ENCODE measurements at places on chromosomes 2 and 18.
A peak's percentile ranks its signal among the peaks of the same experiment; 100 is the strongest.

- no peak for DNase-seq
Observed at GRCh38 chr2:64114063-64114911, 29.9 kb downstream of the PELI1 start.

DNA sequence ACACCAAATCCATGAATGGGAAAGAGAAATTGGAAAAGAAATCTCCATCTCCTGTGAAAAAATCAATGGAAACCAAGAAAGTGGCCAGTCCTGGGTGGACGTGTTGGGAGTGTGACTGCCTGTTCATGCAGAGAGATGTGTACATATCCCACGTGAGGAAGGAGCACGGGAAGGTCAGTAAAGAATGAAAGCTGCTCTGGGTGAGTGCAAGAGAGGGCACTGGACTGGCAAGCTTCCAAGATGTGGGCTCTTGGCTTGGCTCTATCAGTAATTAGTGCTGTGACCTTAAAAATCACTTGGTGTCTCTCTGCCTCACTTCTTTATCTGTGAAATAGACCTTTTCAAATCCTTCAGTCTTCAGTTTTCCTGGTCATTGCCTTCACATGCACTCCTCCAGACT, 89.0 kb downstream of the ZNF532 start:
- DNase-seq, result no peak

DNA sequence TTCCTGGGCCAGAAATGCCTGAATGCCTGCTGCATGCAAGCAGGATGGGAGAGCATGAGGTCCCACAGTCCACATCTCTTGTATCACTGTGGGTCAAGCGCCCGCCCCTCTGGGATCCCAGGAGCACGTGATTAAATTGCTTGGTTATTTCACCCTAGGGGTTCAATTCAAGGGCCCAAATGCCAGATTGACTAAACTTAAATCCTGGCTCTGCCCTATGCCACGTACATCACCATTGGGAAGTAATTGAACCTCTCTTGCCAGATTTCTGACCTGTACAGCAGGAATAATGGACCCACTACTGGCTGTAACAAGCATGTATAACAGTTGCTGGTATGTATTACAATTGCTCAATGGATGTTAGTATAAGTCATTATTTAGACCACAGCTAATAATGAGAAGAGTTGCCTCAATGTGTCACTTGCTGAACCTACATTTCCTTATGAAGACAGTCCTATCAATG, 19.9 kb downstream of the FHL2 start:
- no peak for DNase-seq

DNA sequence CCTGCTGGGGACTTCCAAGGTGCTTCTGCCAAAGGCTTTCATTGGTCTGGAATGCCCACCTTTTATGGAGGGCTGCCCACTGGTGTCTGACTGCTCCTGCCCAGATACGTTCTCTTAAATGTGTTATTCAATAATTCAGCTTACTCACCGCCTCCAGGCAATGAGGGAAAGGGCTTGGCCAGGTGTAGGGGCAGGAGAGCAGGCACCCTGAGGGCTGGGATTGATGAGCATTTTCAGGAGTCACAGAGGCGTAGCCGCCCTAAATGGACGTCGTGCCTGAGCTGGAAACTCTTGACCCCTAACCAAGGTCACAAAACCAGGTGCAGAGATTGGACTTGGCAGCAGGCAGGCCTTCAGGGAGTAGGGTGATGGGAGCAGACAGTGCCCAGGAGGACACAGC, 26.8 kb downstream of the MAL start:
- DNase-seq, result no peak

GRCh38 chr2:226554701-226555100, 244.9 kb downstream of the IRS1 start:
- no peak for DNase-seq

DNA sequence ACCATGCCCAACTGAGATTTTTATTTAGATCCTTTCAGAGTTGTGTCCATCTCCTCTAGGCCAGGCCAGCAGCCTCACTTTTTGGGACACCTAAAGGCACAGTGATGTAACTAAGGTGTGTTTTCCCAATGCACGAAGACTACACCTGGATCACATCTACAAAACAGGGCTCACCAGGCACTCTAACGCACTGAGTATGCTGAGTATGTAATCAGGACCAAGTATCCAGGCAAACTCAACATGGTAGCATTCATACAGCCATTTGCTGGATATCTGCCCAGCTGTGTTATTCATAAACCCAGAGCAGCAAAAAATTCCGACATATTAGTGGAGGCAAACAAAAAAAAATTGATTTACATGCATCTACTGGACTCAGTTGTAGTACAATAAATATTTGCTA, 33.8 kb downstream of the LPIN2 start:
- no peak for DNase-seq

- DNase-seq, result no peak
Observed at GRCh38 chr2:15563227-15564100, 2.3 kb upstream of the NBAS start.

- peak; percentile 77 for DNase-seq
Observed at GRCh38 chr2:71130152-71130904, at the start of the genes MCEE and MPHOSPH10. MCEE (minus strand) TSS chr2:71130229; CDS start chr2:71130219, 10 bp downstream. MPHOSPH10 (plus strand) TSS chr2:71130634; CDS start chr2:71130666, 32 bp downstream.

DNA sequence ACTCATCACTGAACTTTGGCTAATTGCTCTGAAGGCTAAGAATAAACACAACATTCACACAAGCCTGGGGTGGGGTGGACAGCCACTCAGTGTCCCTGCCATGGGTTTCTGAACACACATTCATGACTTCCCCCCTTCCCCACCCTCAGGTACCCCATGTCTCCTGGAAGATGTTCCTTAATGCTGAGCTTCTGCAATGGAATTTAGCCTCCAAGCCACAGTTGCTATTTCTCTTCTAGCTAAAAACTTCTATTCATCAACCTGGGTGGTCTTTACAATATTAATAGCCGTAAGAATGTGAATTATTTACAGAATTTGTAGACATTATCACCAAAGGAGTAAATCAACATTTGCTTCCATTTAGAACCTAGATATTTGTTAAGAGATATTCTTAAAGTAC, 175.1 kb downstream of the ACKR3 start:
- no peak for DNase-seq

DNA sequence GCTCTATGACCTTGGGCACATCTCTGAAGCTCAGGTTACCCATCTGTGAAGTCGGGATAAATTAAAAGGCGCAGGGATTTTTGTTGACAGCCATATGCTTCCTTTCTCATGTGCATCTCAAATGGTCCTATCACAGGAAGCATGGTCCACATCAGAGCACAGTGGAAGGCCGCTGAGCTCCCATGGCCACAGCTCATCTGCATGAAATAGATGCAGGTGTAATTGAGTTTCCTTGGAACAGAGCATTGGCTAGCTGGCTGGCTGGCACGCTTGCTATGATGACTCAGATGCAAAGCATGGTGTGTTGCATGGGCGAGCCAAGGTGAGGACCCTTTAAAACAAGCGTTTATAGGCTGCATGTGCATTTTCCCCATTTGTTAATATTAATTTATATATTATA, 79.3 kb downstream of the TXNL1 start:
- DNase-seq, result no peak

DNA sequence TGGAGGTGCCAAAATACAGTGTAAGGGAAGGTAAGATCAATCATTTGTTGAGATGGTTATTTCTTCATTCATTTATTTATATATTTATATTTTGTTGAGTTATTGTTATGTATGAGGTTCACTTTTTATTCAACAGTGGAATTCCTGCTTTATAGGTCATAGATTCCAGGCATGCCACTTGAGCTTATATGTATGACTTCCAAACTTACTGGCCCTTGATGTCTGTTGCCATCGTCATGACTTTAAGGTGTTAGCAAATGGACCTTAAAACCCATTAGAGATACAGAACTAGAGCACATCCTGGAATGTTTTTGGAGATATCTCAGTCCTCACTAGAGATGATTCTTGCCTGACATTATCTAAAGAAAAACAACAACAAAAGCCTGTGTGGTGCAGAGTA, 25.9 kb downstream of the CCDC85A start:
- DNase-seq, result no peak

GRCh38 chr2:64018701-64019082, 536 bp downstream of the VPS54 start:
- DNase-seq, result no peak

DNA sequence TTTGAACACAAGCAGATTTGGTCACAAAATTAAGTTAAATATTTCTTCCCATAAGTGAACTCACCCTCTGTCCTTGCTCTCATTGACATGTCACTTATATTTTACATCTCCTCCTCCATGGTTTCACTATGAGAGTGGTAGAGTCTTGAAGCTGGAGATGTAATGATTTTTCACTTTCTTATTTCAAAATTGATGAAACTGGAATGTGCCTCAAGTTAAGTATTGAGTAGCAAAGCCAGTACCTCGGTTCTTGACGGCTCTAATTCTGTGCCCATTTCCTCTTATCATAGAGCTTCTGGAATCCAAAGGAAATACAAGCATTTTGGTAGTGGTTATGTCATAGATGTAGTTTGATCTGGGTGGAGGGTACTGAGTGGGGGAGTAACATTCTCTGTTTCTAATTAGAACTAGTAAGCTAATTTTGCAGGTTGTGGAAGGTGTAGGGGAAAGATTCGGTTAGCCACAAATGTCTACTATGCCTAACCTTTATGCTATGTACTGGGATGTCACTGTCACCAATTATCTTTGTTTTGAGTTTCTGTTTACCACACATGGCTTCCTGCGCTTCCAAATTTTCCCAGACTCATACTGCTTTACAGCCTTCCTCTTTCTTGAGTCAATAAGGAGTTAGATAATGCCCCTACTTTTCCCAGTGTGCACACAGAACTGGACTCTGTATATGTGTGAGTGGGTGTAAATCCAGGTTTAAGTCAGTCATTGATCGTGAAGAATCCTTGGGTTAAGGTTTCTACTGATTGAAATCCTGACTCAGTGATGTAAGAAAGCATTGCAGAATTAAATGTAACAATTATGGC, 96.8 kb downstream of the DIS3L2 start:
- no peak for DNase-seq

DNA sequence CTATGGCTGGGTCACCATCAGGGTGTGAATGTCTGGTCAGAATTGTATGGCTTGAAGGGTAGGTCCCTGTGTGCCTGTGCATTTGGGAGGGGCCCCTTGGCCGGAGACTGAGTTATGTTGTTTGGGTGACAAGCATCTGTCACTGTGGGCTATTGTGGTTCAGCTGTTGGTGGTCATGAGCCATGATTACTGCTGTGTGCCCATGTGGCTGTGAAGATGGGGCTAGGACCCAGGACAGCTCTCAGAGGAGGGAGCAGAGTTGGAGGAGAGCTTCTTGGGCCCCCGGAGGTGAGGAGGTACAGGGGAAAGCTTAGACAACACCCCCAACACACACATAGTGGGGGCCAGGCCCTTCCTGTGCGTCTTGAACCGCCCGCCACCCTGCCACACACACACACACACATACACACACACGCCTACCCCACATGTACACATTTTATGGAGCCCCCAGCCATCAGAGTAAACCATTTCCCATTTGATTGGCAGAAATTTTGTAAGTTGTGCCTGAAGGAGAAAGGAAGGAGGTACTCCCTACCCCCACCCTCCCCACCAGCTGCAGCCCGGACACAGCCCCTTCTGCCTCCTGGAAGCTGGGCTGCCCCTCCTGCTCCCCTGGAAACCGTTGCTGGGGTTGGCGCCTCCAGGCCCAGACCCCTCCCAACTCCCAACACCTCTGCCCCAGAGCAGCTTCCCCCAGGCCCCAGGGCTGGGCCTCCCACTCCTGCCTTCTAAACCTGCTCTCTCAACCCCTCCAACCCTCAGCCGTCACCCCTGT, 2.0 kb downstream of the GAREM2 start:
- no peak for DNase-seq

GRCh38 chr2:100178085-100178788, 35.8 kb upstream of the AFF3 start:
- DNase-seq, result no peak

GRCh38 chr2:57177176-57177575, 869.4 kb upstream of the VRK2 start:
- no peak for DNase-seq

DNA sequence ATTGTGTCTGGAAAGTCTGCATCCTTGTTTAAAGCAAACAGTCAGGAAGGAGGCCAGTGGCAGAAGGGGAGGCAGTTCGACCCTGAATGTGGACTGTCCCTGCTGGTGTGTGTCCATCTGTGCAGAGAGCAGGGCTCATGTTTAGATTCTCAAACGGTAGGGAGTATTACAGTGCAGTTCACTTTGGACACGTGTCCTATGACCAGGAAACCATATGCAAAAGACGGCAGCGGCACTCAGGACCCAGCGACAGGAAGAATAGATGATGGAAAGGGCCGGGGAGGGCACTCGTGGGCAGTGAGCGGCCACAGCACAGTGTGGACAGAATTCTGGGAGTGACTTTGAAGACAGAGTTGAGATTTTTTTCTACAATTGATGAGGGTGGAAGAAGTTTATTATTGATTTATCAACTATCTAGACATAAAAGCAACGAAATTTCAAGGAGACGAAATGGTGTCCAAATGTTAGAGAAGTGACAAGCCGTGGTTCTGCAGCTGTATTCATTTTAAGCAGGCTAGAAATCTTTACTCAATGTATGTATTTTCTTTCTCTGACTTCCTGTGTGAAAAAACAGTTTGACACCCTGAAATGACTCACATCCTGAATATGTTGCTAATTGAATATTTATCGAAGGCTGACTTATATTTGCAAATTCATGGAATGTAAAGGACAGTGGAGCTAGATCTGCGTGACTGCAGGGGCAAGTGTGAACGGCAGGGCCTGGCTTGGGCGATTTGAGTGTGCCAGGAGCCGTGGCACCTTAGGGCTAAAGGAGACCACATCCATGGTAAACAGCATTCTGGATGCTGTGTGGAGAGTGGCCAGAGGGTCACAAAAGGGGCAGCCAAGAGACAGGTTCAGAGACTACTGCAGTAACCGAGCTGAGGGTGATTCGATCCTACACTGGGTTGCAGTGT, 214.2 kb downstream of the PTGR3 start:
- DNase-seq, result no peak

- no peak for DNase-seq
Observed at GRCh38 chr18:42850174-42851083, 265.1 kb downstream of the RIT2 start.
